ENCODE measurements at places on chromosomes 12 and 14.

GRCh38 chr14:79197516-79197915 lies 1013.8 kb downstream of the DIO2 start:
- ATAC-seq = no peak

- ATAC-seq = no peak
These were observed 4.6 kb upstream of the VRK1 start for GRCh38 chr14:96792591-96792990.

DNA sequence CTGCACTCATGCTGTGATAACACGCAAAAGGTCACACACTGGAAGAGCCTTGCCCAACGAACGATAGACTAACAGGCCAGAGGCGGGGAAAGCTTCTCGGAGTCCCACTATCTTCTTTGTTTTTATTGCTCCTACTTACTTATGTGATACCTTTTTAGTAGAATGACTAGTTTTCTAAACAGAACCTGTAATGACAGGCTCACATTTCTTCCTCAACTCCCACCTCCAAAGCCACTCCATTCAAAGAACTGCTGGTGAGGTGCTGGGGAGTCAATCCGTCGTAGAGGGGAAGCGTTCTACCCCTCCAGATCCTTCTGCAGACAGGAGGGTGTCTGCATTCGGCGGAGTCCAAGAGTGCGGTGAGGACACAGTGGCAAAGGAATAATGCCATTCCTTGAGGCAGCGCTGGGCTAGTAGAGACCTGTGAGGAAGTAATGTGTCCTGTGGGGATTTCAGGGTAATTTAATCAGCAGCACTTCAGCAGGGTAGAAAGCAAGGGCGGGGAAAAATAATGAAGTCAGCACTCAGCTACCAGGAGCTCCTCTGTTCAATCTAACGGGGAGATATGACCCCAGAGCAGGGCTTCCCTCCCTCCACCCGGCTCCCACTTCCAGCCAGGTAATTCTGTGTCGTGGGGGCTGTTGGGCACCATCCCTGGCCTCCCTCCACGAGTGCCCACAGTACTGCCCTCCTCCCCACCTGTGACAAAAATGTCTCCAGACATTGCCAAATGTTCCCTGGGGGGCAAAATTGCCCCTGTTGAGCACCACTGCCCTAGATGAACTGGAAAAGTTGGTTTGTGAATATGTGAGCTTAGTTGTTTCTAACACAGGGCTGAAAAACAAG lies 25.2 kb downstream of the SPRING1 start:
- no peak for ATAC-seq

GRCh38 chr14:99225436-99226203 lies 46.4 kb downstream of the BCL11B start:
- no peak for ATAC-seq

GRCh38 chr12:47983541-47984115 lies 20.2 kb downstream of the TMEM106C start:
- no peak for ATAC-seq

DNA sequence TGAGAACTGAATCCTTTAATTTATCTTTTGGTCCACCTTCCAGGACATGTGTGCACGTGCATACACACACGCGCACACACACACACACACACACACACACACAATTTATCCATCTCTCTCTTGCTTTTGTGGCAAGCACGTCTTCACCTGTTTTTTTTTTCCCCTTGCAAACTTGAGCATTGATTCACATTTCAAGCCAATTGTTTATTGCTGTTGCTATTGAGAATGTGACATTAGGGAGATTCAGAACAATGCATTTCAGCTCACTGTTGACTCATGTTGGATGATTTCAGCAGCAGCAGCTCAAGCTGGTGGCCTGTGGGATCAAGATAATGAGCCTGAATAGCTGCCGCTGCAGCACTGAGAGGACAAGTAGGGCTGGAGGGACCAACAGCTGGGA lies 128.9 kb downstream of the SNAPC1 start:
- ATAC-seq = no peak

- ATAC-seq = no peak
These were observed 39.6 kb downstream of the TEAD4 start for GRCh38 chr12:2998789-2999264.

- no peak for ATAC-seq
These were observed 148.3 kb downstream of the SAMD4A start for GRCh38 chr14:54715239-54715638.

- ATAC-seq = no peak
These were observed 45.6 kb downstream of the EVL start for GRCh38 chr14:100110816-100111215.

GRCh38 chr14:71465316-71465715 lies 466.9 kb upstream of the RGS6 start:
- ATAC-seq = no peak

DNA sequence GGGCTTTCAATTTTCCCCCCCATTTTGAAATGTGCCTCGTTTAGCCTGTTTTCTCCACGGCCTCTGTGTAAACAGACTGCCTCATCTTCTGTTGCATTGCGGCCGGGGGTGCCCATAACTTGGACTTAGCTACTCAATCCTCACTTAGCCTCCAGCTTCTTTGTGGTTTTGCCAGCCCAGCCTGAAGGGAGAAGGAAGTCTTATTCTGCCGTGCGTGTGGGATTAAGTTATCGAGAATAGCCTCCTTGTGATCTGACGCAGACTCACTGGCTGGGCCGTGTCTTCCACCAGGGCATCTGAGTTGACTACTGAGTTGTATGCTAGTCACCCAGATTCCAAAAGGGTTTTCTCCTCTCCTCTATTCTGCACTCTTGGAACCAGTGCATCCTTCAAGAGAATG lies 8.1 kb downstream of the PRKAB1 start:
- ATAC-seq = no peak
